ENCODE measurements at places on chromosomes 6 and 20. TPM values are rescaled to one million over a fixed set of nuclear protein-coding genes. Genes with fewer than 3 reads are reported as not detected.

The PSORS1C2 gene
- not detected for total RNA-seq

The NHLRC1 gene
- 2.3 TPM for total RNA-seq

The LST1 gene
- 0.29 TPM for total RNA-seq

The BFSP1 gene
- 2.3 TPM for total RNA-seq

The TLDC2 gene
- not detected for total RNA-seq

The MEP1A gene
- not detected for total RNA-seq

The GJA1 gene
- 527 TPM for total RNA-seq
